ENCODE measurements at places on chromosomes 16 and 17.

- no peak for DNase-seq
Measured at GRCh38 chr17:72184805-72185204, 64.0 kb downstream of the SOX9 start.

DNA sequence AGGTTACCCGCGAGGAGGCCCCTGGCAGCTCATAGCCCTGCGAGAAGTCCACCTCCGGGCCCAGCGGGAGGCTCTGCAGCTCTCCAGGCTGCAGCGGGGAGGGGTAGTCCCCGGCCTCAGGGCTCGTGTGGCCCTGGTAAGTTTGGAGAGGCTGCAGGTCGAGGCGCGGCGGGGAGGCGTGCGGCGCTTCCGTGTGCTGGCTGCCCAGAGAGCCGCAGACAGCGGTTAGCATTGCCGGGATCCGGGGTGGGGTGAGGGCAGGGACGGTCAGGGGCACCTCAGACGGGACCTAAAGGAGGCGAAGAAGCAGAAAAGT, 2.8 kb downstream of the SP6 start:
- no peak for DNase-seq

GRCh38 chr16:66575060-66575459, 4.2 kb upstream of the CMTM2 start:
- DNase-seq = no peak

DNA sequence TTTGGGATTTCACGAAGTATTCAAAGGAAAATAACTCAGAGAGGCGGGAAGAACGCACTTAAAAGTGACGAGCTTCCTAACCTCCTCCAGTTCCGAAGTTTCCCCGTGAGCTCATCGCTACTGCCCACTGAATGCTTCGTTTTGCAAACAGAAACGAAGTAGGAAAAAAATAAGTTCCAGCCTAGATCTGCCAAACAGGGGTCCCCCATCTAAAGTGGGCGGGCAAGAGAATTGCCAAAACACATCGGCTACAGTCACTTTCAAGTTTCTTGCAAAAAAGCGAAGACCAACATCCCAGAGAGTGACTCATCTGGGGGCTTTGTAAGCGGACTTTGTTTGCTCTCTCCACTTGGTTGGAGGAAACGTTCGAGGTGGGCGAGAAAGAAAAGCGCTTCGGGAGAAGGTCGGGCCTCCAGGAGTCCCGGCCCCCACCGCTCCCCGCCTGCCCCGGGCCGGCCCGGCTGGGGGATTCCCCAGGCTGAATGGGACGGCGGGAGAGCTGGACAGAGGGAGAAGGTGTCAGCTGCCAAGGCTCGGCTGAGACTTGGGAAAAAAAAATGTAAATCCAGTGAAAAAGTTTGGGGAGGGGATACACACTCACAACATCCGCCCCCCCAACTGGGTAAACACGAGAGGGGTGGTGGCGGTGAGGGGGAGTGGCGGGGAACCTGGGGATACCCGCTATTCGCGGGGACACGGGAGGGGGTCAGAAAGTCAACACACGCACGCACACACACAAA, 1.0 kb downstream of the VEZF1 start:
- DNase-seq = peak; percentile 34

Measured in stimulated activated naive CD4-positive, alpha-beta T cell treated with Interleukin-2 at 50 U/mL for 16 hours (primary cell).